ENCODE measurements at places on chromosomes 3 and 15.
A peak's percentile ranks its signal among the peaks of the same experiment; 100 is the strongest.

- DNase-seq, result no peak
Observed at GRCh38 chr3:60633644-60634043, 617.6 kb downstream of the FHIT start.

DNA sequence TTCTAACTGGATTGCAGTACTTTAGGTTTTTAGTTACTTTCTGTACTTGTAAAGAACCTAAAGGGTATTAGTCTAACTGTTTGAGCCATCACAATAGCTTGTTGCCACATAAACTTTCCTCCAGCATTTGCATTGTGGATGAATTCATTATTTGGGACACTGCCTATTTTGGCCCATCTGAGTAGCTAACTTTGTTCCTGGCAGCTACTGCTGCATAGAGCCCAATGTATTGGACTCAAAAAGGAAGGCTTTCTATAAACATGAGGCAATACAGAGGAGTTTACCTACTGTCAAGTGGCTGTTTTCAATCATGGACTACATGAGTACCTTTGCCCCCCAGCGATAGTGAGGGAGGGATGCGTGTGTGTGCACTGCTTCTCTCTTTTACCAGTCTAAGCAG, 1.9 kb downstream of the ROBO2 start:
- DNase-seq, result no peak

DNA sequence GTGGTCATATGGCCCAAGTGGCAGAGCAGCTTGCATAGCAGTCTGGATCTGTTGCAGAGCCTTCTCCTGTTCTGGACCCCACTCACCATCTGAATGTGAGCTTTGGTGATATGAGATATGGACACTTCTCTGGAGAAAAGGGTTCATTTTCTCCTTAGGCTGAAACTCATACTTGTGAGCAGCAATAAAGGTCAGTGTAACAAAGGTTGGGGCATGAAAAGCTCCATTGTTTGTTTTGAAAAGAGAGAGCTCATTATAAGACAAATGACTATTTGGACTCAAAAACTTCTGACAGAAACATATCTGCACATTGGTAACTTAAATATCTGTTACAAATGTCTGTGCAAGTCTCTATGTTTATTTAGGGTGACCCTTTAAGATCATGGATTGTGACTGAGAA, 517.3 kb downstream of the MFSD1 start:
- no peak for DNase-seq

GRCh38 chr15:91769476-91769875, 84.0 kb upstream of the SLCO3A1 start:
- DNase-seq, result no peak

DNA sequence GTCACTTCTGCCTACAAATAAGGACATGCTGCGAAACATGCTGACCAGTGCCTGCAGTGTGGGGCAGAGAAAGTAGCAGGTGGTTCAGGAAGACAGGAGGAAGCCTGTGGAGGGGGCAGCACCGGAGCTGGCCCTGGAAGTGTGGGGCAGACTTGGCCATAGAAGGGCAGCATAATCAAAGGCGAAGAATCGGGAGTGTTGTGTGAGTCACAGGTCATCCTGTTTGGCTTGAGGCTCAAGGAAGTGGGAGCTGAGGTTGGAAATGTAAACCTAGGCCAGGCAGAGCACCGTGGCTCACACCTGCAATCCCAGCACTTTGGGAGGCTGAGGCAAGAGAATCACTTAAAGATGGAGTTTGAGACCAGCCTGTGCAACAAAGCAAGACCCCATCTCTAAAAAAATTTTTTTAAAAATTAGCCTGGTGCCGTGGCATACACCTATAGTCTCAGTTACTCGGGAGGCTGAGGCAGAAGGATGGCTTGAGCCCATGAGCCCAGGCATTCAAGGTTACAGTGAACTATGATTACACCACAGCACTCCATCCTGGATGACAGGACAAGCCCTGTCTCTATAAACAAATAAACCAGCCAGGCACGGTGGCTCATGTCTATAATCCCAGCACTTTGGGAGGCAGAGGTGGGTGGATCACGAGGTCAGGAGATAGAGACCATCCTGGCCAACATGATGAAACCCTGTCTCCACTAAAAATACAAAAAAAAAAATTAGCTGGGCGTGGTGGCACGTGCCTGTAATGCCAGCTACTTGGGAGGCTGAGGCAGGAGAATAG, 54.0 kb downstream of the FAM43A start:
- DNase-seq, result no peak

- DNase-seq, result no peak
Observed at GRCh38 chr3:139302084-139302800, 41.6 kb upstream of the MRPS22 start.

- no peak for DNase-seq
Observed at GRCh38 chr15:78129077-78129750, 2.0 kb downstream of the CIB2 start.

GRCh38 chr3:43858294-43858701, 167.6 kb downstream of the ABHD5 start:
- DNase-seq, result no peak

GRCh38 chr15:40365624-40366456, 7.8 kb downstream of the DISP2 start:
- DNase-seq, result no peak

- no peak for DNase-seq
Observed at GRCh38 chr3:20503394-20504082, 317.5 kb upstream of the SGO1 start.

- no peak for DNase-seq
Observed at GRCh38 chr3:13307041-13307440, 113.1 kb downstream of the NUP210 start.

GRCh38 chr15:35663956-35664355, 118.0 kb upstream of the DPH6 start:
- no peak for DNase-seq

DNA sequence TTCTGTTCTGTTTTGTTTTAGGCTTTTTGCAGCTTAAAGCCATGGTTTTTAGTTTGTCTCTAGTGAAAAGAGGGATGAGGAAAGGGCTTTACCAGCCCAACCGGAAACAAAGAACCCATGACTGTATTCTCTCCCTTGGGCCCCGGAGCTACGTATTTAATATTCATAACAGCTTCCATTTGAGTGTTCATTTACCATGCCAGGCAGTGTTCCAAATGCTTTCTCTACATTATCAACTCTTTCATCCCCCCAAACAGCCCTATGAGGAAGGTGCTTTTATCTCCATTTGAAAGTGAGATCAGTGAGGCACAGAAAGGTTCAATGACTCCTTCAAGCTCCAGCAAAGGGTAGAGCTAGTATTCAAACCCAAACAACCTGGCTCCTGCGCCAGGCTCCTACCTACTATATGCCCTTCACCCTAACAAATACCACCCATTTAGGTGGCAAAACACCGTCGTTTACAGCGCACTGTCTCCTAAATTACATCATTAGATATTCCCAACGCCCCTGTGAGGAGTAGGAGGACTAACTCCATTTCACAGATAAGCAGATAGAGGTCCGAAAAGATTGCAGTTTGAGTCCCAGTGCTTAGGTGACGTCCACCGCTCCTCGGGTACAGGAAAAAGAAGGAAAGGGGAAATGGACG, 27.9 kb downstream of the GTPBP8 start:
- no peak for DNase-seq

GRCh38 chr3:14435175-14436014, 33.0 kb downstream of the SLC6A6 start:
- no peak for DNase-seq

GRCh38 chr3:181418233-181418632, 293.5 kb upstream of the SOX2 start:
- no peak for DNase-seq

DNA sequence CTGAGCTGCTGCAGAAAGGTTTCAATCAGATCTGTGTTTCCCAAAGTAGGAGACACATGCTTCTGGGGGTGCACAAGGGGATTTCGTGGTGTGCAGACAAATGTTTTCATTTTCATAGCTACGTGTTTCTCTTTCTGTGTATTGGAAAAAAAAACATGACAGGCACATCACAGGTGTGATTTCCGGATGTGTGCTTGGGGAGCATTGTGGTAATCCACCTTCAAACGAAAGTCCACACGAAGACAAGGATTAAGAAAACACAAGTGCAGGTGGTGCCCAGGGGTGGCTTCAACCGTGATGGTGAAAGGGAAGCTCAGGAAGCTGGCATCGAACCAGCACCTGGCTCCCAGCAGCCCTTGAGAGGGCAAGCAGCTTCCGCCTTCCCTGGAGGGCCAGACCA, 164.6 kb upstream of the LINGO1 start:
- no peak for DNase-seq

- no peak for DNase-seq
Observed at GRCh38 chr3:188956839-188957489, 214.8 kb upstream of the TPRG1 start.

DNA sequence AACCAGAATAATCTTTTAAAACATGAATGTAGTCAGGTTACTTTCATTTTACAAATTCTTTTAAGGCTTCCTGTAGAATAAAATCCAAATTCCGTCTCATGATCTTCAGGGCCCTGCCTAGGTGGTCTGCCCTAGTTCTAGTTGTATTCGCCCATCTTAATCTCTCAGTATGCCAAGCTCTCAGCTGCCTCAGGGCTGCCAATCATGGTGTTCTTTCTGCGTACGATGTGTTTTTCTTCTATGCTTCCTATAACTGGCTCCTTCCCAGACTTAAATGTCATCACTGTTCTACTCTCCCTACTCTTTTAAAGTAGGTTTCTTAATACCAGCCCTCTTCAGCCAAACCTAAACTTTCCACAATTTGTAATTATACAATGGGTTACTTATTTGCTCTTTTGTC, 107.4 kb downstream of the GREM1 start:
- DNase-seq, result no peak

GRCh38 chr15:35394416-35394815, 151.5 kb downstream of the DPH6 start:
- no peak for DNase-seq

DNA sequence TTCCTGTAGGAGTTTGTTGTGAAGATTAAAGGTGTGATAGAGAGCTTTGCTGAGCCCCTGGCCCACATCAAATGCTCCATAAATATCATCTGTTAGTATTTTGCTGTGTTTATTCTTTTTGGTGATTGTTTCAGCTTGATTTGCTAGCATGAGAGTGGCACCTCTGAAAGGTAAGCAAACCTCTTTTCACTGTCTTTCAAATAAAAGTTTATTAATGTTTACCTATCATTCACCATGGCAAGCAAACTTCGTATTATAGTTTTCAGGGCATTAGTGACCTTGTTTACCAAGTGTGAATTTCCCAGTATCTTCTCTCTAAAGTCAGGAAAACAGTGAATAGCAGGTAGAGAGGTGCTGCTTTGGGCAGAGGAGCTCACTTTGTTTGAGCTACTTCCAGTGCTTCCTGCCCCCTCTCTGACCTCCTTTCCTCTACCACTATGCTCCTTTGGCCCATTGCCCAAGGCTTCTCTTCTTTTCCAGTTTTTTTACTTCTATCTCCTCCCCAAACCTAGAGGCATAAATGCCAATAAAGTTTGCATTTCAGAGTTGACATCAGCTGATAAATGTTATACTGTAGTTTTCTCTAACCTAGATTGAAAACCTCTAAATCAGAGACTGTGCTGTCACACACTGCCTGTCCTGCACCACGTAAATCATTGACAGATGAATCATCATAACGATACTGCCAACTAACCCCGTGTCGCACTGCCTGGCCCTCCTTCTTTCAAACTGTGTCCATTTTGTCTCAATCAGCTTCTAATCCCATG, 569.0 kb downstream of the TUSC7 start:
- no peak for DNase-seq

DNA sequence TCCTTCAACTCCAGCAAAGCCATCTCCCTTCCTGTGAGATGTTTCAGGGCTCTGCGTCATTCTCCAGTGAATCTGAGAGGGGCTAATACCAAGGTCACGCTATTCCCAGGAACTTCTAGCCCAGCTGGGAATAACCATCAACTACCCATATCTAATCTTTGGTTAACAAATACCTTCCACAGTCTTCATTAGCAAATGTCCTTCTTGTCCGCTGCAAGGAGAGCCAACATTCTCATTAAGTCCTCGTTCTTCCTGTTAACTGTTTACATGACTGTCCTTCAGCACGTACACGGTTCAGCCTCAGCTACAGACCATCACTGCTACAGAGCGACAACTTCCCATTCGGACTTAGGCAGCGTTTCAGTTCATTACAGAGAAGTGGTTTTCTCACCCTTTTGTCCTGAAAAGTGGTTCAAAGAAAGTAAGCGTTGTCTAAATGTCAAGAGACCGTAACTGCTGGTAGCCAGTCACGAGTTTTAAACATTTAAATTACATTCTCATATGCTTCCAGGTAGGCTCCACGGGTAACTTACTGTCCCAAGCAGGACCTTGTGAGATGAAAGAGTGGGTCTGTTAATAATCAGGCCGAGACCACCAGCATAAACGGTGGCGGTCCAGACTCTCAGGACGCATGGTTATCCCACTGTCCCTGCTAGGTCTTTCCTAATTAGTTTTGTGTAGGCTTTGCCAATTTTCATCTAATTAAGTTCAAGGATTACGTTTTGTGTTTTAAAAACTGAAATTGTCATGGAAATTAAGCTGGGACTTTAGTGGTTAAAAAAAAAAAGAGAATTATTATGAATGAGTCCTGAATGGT, 63.8 kb downstream of the CHSY1 start:
- DNase-seq, result no peak

- no peak for DNase-seq
Observed at GRCh38 chr3:175240921-175241320, 381.8 kb downstream of the NAALADL2 start.

DNA sequence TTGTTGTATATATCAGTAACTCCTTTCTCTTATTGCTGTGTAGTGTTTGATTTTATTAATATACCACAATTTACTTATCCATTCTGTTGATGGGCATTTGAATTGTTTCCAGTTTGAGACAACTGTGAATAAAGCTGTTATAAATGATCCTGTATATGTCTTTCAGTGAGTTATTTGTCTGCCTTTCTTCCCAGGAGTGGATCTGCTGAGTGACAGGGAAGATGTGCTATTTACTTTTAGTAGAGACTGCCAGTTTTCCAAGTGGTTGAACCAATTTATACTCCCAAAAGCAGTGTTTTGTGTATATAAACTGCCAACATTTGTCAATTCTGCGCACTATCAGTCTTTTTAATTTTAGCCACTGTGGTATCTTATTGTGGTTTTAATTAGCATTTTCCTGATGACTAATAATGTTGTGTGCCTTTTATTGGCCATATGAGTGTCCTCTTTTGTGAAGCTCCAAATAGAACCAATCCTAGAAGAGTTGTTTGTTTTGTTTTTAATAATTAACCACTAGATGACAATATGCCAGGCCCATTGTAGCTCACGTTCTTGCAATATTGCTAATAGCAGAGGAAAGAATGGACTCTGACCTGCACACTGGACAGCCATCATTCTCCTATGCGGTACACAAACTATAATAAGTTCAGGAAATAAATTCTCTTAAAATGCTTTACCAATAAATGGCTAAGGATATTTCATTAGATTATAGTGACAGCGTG, 25.3 kb downstream of the TRANK1 start:
- DNase-seq, result no peak

GRCh38 chr15:74109713-74110112, 20.7 kb upstream of the ISLR2 start:
- no peak for DNase-seq

DNA sequence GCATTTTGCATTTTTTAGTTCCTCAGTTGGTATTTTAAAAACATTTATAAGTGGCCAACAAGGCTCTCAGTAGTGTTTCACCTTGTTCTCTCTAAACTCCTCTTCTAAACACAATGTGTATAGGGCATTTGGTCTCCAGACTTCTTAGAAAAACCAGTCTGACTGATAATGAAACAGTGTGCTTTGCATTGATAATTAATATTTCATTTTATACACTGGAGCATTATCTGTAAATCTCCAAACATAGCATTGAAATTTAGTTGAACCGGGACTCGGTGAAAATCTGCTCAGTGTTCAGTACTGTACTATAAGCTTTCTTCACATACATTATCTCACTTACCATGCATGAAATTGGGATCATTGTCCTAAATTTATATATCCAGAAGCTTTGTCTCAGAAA, 53.6 kb downstream of the SETD5 start:
- DNase-seq, result no peak

GRCh38 chr15:44545913-44546802, 9.2 kb downstream of the EIF3J start:
- DNase-seq, result peak; percentile 48
